ENCODE measurements at places on chromosomes 2 and 18.

DNA sequence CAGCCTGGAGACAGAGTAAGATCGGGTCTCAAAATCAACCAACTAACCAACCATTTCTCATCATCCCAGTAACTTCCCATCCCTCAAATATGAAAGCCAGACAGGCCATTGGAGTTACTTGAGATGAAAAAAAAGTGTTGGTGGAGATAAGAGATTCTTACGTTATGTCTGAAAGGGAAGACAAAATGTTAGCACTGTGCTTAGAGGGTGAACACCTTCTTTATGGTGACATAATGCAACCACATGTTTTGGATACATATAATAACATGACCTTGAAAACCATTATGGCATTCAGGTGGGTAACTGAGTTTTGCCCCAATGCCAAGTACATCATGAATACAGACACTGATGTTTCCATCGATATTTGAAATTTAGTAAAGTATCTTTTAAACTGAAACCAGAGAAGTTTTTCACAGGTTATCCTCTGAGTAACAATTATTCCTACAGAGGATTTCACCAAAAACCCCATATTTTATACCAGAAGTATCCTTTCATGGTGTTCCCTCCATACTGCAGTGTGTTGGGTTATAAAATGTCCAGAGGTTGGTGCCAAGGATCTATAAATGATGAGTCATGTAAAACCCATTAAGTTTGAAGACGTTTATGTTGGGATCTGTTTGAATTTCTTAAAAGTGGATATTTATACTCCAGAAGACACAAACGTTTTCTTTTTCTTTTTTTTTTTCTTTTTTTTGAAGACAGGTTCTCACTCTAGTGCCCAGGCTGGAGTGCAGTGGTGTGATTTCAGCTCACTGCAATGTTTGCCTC is 45.5 kb downstream of the AAK1 start:
- no peak for DNase-seq

GRCh38 chr18:63567825-63568224 is 19.3 kb upstream of the SERPINB13 start:
- no peak for DNase-seq

- no peak for DNase-seq
Measured at GRCh38 chr2:129242269-129242668, 737.2 kb upstream of the RAB6C start.

GRCh38 chr2:46167406-46167805 is 129.8 kb upstream of the EPAS1 start:
- no peak for DNase-seq

GRCh38 chr2:210523650-210524289 is 32.6 kb upstream of the CPS1 start:
- DNase-seq: no peak

GRCh38 chr2:218482651-218483050 is 63.7 kb downstream of the VIL1 start:
- no peak for DNase-seq

GRCh38 chr18:71707985-71708500 is 836.1 kb downstream of the CBLN2 start:
- no peak for DNase-seq

GRCh38 chr2:111702119-111702803 is 181.7 kb downstream of the ANAPC1 start:
- peak; percentile 66 for DNase-seq

- no peak for DNase-seq
Measured at GRCh38 chr2:150006591-150006990, 419.0 kb upstream of the MMADHC start.

- no peak for DNase-seq
Measured at GRCh38 chr2:61928826-61929461, 23.5 kb downstream of the COMMD1 start.

DNA sequence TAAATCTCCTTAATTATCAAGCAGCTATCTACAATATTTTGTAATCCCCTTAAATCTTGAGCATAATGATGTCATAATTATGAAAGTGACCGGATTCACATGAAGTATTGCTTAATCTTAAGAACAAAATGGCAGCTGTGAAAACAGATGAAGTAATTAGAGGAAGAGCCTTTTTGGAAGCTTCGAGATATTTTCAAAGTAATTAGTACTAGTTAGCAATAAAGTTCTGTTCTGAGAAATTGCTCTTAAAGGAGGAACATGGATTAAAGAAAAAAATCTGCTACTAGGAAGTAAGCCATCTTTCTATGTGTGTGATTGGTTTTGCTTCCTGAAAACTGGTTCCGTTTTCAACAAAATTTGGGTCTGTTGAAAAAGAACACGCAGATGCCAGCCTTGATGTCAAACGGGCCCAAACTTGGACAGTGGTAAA is 18.3 kb downstream of the CLUL1 start:
- no peak for DNase-seq

- DNase-seq: peak; percentile 20
Measured at GRCh38 chr2:40554665-40555294, 102.9 kb upstream of the SLC8A1 start.

DNA sequence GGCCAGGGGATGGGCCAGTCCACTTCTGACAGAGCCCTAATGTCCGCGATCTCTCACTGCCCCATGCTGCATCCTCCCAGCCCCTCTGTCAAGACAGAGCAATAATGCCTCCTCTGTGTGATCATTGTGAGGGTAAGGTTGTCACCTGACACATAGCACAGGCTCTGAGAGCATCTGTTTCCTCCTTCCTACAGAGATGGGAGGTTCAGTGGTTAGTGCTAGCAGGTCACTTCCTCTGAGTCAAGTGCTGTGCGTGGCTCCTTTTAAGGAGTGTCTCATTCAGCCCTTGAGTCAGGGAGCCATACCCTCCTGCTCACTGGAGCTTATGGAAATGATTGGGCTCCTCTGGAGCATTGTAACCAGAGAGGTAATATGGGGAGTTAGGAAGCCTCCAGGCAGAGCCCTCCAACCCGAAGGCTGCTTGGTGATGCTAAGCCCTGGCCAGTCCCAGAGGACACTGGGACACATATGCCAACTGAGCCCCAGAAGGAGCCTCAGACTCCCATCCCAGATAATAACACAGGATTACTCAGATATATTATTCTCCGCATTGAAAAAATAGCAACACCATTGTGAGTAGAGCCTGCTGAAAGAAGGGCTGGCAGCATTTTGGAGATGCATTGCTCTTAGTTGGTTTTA is 189.0 kb downstream of the GALNT1 start:
- no peak for DNase-seq

- DNase-seq: no peak
Measured at GRCh38 chr2:88146590-88146989, 18.7 kb upstream of the FABP1 start.

GRCh38 chr2:10659898-10660568 is 29.7 kb downstream of the NOL10 start:
- DNase-seq: peak; percentile 16

- DNase-seq: no peak
Measured at GRCh38 chr2:9032536-9033255, 29.2 kb upstream of the MBOAT2 start.

GRCh38 chr2:16103614-16104314 is 163.4 kb downstream of the MYCN start:
- no peak for DNase-seq

GRCh38 chr18:55232506-55232905 is 273.2 kb upstream of the CCDC68 start:
- DNase-seq: no peak

GRCh38 chr2:53353135-53354114 is 414.2 kb upstream of the CHAC2 start:
- no peak for DNase-seq

- DNase-seq: no peak
Measured at GRCh38 chr2:174180165-174180724, 68.1 kb downstream of the OLA1 start.

- no peak for DNase-seq
Measured at GRCh38 chr2:128420776-128421175, 102.1 kb upstream of the HS6ST1 start.

DNA sequence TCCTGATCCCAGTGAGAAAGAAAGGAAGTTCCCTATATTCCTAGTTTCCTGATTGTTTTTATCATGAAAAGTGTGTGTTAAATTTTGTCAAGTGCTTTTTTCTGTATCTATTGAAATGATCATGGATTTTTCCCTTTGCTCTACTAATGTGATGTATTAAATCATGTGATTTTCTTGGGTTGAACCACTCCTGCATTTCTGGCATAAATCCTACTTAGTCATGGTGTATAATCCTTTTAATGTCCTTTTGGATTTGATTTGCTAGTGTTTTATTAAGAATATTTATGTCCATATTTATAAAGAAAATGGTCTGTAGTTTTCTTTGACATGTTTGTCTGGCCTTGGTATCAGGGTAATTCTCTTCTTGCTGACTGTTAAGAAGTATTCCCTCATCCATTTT is 87.3 kb upstream of the CNGA3 start:
- DNase-seq: no peak

- no peak for DNase-seq
Measured at GRCh38 chr2:233836359-233836758, 18.0 kb downstream of the HJURP start.

DNA sequence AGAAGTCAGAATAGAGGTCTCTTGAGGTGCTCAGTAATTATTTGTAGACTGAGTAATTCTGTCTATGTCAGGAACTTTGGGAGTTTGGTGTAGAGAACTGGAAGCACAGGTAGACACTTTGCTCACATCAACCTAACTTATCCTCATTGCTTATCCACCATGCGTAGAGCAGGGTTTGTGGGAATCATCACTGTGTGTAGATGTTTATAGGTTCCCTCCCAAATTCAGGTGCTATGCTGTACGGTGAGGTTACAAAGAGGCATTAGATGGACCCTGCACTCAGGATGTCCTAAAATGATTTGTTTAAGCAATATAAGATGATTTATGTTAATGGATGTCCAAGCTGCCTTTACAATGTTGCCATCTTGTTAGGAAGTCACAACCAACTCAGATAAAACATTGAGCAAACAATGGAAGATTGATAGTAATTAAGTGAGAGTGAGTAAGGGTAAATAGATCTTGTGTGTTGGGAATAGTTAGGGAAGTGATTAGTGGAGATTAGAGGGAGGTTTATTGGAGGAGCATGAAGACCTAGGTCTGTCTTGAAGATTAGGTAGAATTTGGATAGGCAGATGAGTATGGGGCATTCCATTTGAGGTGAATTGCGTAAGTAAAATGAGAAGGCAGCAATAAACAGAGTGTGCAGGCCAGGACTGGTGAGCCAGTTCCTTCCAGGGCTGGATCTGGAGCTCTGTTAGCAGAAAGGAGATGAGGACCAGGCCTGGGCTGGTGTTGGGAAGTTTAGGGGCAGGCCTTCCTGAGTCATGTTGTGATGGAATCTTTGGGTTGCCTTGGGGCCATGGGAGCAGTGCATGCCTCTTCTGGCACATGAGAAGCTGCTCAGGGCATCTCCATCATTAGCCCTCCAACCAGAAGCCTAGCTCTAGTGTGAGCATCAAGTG is 12.1 kb downstream of the EPAS1 start:
- no peak for DNase-seq

- DNase-seq: no peak
Measured at GRCh38 chr18:21391074-21391673, 149.1 kb downstream of the GREB1L start.

DNA sequence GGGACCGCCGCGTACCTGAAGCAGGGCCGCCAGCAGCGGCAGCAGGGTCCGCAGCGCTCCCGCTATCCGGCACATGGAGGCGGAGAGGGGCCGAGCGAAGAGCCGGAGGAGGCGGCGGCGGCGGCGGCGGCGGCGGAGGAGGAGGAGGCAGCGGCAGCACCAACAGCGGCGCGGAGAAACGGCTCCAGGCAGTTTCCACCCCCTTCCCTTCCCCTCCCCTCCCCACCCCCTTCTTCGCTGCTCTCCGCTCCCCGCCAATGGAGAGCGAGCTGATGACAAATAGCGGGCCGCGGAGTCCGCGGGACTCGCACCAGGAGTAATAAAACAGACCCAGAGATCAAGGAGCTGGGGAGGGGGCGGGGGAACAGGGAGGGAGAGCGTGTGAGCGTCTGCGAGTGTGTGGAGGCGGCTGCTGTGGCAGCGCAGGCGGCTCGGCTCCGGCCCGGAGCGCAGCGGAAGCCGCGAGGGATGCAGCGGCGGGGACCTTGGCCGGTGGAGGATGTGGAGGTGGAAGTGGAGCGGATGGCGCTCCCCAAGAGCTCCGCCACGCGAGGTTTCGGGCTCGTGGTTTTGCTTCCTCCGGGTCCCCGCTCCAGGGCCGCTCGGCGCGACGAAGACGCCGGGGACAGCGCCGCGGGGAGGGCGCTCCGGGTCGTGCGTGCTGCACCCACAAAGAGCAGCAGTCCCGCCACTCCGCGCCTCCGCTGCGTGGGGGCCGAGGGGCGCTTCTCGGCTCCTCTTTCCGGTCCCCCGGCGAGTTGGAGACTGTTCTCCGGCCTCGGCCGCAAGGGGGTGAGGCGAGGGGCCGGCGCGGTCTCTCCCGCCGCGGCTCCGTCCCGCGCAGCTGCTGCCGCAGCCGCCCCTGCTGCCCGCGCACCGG is at the start of gene CDH2:
Gene CDH2 (minus strand): TSS at position 183 of the 880 bp plus-strand sequence. CDS start 108 bp downstream, at position 75.
- no peak for DNase-seq

- no peak for DNase-seq
Measured at GRCh38 chr18:51137026-51137729, 60.3 kb downstream of the MEX3C start.

- no peak for DNase-seq
Measured at GRCh38 chr2:241891988-241892298, 22.4 kb downstream of the RTP5 start.

DNA sequence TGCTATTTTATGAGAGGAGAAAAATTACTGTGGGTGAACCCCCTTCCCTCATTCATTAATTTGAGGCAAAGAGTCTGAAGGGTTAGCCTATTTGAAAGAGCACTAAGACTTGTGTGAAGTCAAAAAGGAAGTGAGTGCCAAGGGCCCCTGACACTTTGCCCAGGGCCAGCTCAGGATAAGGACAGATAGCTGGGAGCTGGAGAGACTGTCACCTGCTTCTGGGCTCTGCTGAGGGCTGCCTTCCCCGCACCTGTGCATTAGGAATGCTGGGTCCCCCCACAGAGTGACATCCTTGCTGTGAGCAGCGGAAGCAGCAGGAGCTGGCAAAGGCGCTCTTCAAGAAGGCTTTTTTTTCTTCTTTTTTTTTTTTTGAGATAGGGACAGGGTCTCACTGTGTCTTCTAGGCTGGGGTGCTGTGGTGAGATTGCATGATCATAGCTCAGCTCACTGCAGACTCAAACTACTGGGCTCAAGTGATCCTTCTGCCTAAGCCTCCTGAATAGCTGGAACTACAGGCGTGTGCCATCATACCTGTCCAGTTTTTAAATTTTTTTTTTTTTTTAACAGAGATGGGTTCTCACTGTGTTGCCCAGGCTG is 148.3 kb downstream of the AQP4 start:
- DNase-seq: no peak

GRCh38 chr18:67072791-67073190 is 443.7 kb downstream of the DSEL start:
- no peak for DNase-seq

DNA sequence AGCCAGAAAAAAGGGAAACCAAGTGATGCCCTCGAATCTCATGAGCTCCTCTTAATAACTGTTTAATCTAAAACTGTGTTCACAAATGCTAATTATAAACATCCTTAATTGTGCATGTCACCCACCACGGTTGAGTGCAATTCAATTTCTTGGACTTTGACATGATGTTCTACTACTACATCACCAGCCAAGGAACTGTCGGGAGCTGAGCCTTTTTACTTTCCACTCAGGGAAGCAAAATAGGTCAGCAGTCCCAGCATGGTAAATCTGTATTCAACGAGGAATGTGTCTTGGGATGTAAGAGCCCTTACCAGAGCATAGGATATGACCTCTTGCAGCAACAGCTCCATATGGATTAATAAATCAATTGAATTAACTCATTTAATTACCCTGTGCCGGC is 20.8 kb upstream of the REG3G start:
- no peak for DNase-seq

GRCh38 chr2:217058791-217059755 is 199.2 kb upstream of the TNP1 start:
- DNase-seq: no peak

- DNase-seq: no peak
Measured at GRCh38 chr2:46294176-46294836, 2.9 kb upstream of the EPAS1 start.

GRCh38 chr2:190847504-190848081 is 33.0 kb upstream of the GLS start:
- DNase-seq: no peak
